ENCODE measurements at places on chromosomes 1 and 21.

DNA sequence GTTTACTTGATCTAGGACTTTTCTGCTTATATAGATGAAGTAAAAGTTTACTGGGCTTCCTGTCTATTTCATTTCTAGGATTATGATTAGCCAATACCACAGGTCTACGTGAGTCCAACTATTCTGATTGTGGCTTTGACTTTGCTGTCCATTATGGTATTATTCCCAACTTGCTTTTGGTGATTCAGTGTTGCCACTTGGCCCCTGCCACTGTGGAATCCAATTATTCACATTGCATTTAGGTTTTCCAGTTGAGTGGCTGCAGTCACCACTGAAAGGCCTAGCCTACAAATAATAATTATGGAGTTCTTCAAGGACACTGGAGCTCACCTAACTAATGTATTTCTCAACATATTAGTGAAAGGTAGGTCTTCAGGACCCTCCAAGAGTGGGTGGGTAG is 574.3 kb upstream of the USP24 start:
- DNase-seq: no peak

GRCh38 chr1:195866091-195866780 is 742.0 kb downstream of the KCNT2 start:
- DNase-seq: no peak

GRCh38 chr1:913491-914130 is 10.1 kb upstream of the SAMD11 start:
- DNase-seq: no peak

DNA sequence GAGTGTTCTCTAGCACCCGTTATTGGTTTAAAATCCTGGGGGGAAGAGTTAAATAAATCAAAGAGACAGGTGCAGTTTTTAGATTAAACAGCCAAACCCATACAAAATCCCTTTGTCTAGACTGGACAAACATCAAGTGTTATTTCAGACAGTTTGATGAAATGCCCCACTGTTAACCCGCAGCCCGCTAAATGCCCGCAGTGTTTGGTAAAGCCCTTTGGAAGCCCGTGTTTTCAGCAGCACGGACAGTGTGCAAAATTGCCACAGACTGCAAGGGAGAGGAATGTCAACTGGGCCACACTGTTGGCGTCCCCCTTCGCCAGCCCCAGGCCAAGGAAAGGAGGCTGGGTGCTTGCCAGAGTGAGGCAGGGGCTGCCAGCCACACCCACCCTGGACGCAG is 26.6 kb downstream of the AJAP1 start:
- DNase-seq: no peak

DNA sequence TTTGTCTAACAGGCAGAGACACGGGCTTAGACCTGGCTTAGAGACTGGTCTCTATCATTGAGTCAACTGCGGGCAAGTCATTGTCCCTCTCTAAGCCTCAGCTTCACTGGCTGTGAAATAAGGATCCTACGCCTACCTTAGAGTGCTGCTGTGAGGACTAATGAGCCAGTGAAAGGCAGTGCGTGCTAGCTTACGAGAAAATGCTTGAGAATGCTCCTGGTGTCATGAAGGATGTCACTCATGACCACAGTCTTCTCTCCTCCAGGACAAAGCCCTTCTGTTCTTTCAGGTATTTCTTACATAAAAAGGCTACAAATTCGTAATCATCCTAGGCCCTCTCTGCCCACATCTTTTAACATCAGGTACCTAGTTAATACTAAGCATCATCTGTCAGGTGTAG is 16.5 kb upstream of the A3GALT2 start:
- DNase-seq: no peak

GRCh38 chr1:164983023-164983650 is 373.4 kb downstream of the LMX1A start:
- no peak for DNase-seq

GRCh38 chr1:14242123-14242522 is 356.4 kb upstream of the KAZN start:
- no peak for DNase-seq

DNA sequence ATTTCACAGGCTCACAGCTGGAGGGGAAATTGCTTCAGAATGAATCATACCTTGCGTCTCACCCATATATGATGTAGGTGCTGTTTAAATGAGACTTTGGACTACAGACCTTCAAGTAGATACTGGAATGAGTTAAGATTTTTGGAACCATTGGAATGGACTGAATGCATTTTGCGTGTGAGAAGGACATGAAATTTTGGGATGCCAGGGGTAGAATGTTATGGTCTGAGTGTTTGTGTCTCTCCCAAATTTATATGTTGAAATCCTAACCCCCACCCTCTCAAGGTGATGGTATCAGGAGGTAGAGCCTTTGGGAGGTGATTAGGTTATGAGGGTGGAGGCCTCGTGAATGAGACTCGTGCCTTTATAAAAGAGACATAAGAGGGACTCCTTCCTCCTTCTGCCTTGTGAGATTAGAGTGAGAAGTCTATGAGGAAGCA is 41.4 kb downstream of the KCNK1 start:
- DNase-seq: no peak

Data from T-helper 17 cell (primary cell).